ENCODE measurements at places on chromosomes 16 and 17.

DNA sequence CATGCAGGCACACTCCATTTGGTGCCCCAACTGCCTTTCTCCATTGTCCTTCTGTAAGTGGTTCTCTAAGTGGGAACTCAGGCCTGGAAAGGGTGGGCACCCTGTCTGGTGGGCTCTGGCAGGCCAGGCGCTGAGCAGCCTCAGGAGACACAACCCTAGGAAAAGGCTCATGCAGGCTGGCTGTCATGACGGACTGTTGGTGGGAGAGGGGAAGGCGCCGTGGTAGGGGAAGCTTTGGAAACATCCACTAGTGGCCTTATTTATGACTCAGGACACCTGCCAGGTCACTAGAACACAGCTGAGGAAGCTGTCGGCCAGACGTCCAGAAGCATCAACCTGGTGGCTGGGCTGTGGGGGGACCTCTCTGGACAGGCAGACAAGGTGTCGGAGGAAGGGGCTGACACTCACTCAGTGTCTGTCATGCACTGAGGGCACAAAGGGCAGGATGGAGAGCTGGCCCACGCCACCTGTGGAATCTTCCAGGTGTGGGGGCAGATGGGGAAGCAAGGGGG is 216.0 kb downstream of the SEC14L1 start:
- peak; percentile 17 for DNase-seq

GRCh38 chr17:50988427-50988826 is 122.3 kb upstream of the TOB1 start:
- no peak for DNase-seq

- peak; percentile 22 for DNase-seq
Measured at GRCh38 chr16:56013962-56014552, 138.9 kb upstream of the CES5A start.

DNA sequence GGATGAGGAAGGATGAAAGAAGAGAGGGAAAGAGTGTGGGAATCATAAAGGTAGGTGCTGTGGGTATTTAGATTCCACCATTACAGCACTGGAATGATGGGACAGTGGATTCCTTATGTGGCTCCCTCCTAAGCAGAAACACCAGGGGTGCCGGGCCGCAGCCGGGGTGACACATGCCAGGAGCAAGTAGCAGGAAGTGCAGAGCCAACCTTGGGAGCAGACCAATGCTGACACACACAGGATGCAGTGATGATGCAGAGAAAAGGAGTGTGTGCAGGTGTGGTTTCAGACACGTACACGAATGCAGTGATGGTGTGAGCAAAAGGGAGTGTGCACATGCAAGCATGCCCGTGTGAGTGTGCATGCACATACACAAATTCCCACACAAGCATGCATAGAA is 338.0 kb downstream of the SLC39A11 start:
- no peak for DNase-seq

- DNase-seq, result no peak
Measured at GRCh38 chr17:2598166-2598565, 4.7 kb downstream of the PAFAH1B1 start.

GRCh38 chr16:15642557-15643047 is 352 bp downstream of the MARF1 start:
- peak; percentile 79 for DNase-seq

DNA sequence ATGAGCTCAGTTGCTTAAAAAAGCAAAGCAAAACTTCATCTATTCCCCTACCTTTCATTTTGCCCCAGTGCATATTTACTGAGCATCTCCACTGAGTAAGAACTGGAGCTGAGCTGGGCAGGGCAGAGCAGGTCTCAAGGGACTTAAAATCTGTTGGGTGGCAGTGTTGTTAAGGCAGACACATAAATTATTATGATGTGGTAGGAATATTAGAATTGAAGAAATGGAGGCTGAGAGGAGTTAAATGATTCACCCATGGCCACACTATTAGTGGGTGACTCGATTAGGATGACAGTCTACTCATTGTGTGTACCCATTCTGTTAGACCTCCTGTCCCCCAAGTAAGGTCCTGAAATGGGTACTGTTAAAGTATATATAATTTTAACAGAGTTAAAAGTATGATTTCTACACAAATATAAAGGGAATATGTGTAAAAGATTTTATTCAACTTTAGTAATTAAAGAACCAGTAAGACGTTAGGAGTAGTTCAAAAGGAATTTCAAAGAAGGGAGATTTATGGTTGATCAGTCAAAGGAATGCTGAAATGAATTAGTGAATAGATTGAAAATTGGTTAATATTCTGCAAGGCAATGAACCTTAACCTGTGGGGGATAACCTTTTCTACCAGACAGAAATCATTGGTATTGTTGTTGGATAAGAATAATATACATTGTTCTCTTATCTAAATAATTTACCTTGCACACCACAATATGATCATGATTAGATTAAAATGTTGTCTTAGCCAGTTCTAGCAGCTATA is 17.5 kb downstream of the ITGB3 start:
- no peak for DNase-seq

DNA sequence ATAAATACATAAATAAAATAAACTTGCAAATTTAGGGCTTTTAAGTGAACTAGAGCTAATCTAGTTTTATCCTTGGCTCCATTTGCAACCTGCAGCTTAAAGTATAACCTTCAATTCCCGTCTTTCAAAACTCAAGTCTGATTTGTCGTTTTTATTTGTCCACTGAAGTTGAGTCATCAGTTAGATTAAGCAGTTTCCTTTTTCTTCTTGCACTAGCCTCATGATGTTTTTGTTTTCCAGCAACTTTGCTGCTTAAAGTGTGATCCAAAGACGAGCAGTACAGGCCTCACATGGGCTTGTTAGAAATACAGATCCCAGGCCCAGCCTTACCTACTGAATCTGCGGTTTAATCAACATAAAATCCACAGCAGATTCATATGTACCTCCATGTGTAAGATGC is 13.8 kb downstream of the ARSG start:
- DNase-seq, result no peak

DNA sequence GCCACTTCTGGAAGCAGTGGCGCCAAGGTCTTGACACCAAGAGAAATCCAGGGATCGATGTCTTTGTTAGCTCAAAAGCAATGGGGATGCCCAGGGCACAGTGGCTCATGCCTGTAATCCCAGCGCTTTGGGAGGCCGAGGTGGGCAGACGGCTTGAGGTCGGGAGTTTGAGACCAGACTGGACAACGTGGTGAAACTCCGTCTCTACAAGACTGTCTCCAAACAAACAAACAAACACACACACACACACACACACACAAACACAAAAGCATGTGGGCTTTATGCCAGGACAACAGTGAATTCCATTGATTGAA is 22.4 kb upstream of the FAAP100 start:
- no peak for DNase-seq
